Effector CD4-positive, alpha-beta T cell (primary cell): ENCODE measurements at places on chromosomes 11 and 22.

- DNase-seq, result no peak
Measured at GRCh38 chr11:28140689-28141455, 32.7 kb downstream of the METTL15 start.

GRCh38 chr11:64850979-64851567 is 6.6 kb upstream of the CDC42BPG start:
- peak; percentile 56 for DNase-seq

DNA sequence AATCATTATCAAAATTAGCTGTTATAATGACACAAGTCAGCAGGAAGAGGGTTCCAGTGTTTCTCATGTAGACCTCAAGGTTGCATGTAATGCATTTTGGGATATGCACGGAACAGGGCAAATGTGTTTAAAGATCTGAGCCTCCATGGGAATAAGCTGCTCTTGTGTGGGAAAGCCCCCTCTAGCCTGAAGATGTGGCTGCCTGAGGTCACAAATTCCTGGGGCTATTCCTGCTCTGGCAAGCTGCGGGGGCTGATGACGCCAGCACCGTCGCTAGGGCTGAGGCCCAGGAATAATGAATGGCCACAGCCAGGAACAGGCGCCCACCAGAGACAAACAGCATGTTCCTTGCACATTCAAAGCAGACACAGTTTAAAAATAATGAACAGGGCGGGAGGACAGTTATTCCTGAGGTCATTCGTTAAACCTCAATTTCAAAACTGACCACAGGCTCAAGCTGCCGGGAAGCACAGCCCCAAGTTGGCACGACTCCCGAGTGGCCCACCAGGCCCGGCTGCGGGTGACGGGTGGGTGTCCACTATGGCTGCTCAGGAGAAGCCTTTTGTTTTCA is 11.7 kb downstream of the OSBPL5 start:
- DNase-seq, result no peak

- DNase-seq, result peak; percentile 34
Measured at GRCh38 chr11:45110562-45110961, 35.9 kb upstream of the PRDM11 start.

GRCh38 chr11:106939157-106939556 is 79.1 kb downstream of the GUCY1A2 start:
- no peak for DNase-seq

GRCh38 chr11:91796999-91797398 is 427.6 kb upstream of the FAT3 start:
- no peak for DNase-seq

DNA sequence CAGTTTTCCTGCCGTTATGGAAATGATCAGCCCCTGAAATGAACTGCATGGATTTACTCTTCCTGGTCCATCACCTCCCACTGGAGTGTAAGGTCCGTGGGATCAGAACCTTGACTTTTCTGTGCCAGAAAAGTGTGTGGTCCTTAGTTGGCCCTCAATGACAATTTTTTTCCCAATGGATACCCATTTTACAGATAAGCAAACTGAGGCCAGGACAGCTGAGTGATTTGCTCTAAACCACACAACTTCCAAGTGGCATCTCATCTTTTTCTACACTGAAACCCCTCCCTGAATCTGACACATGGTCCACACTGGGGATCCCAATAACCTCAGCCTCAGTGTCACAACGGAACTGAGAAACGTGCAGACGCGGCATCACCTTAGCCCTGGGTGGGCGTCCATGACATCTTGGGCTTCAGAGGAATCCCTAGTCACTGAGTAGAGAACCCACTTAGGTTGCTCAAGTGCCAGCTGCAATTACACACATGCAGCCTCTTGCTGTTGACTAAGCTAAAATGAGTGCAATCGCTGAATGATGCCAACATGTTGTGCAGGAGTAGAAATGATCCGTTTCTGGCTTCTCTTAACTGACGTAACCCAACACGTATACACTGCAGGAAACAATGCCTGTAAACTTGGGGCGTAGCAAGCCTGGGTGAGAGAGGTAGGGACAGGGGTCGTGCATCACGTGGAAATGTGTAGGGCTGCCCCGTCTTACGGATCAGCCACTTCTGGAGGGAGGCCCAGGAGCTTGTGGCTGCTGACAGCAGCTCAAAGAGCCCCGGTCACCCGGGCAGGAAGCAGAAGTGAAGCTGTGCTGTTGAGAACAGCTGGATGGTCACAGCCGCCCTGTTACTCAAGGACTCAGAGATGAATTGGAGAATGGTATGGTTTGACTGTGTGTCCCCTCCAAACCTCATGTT is 136.3 kb downstream of the SHANK2 start:
- DNase-seq, result no peak

DNA sequence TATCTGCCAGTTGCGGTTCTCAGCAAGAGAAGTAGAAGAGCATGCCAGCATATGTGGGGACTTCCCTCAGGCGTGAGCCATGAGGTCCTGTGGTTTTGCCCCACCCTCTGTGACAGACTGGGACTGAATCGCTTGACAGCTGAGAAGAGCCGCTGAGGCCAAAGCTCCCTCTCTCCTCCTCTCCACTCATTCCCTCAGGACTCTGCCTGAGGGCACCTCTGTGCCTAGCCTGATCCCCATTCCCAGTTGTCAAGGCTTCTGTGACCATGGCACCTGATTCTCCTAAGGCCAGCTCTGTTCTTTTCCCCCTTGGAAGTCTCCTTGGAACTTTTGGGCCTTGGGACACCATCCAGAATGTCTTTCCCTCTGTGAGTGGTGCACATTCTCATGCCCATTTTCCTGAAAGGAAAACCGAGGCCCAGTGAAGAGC is 27.0 kb downstream of the ART5 start:
- no peak for DNase-seq
